ENCODE measurements at places on chromosomes 5 and 9.

- no peaks in the 10 kb centered on the region for H3K36me3 ChIP-seq
- H3K4me1 ChIP-seq = peaks cover 96% of the 10 kb centered on the region
- no peak overlapping the region for H3K4me3 ChIP-seq
- peak; percentile 41 for DNase-seq
- H3K27me3 ChIP-seq = no peaks in the 10 kb centered on the region
These were observed 145.5 kb downstream of the DCP2 start for GRCh38 chr5:113122053-113122452.

DNA sequence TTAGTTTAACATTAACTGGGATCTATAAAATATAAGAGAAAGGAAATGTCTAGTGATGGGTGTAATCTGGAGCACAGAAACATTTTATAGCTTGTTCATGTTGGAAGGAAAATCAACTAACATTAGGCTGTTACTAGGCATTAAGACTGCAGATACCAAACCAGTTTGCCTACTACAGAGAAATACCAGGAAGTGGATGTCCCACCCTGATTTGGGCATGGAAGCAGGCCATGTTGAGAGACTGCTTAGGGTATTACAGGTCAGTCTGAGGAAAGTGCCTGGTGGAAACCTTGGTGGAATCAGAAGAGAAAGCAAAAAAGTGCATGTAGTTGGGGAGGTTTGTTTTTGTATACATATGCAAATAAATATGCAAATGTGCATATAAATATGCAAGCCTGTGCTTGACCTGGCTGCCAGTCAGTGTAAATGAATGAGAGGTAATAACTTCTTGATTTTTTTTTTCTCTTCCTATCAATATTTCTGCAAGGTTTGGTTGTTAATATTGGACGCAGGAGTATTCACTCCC, 9.6 kb upstream of the CCDC112 start:
- H3K4me1 ChIP-seq = no peaks in the 10 kb centered on the region
- DNase-seq = no peak
- H3K36me3 ChIP-seq = no peaks in the 10 kb centered on the region
- H3K27me3 ChIP-seq = no peaks in the 10 kb centered on the region

DNA sequence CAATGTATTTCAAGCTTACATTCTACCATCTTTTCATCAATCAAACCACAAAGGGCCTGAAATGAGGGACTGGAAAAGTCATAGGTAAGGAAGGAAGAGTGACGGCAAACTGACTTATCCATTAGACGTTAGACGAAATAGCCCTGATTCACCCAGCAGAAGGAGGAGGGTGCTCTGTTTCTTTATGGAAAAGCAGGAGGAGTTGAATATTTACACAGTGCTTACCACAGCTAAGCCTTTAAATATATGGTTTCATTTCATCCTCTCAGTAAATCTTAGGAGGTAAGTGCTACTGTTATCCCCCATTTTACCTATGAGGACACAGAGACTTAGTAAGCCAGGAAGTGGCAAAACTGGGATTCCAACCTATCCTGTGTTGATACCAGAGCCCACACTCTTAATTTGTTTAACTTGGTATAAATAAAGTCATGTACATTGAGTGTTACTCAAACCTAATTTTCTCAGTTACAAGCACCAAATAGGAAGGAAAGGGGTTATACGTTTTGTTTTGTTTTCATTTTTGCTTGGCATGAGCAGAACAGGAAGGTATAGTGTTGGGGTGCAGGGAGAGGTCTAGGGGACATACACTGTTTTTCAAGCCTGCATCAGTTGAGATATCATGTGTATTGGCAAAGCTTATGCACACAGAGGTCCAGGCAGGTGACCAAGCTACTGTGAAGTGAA, 98.1 kb upstream of the IFNK start:
- no peak for DNase-seq
- H3K4me3 ChIP-seq = no peak overlapping the region
- peaks cover 19% of the 10 kb centered on the region for H3K4me1 ChIP-seq
- no peaks in the 10 kb centered on the region for H3K27me3 ChIP-seq
- H3K27ac ChIP-seq = no peak overlapping the region

DNA sequence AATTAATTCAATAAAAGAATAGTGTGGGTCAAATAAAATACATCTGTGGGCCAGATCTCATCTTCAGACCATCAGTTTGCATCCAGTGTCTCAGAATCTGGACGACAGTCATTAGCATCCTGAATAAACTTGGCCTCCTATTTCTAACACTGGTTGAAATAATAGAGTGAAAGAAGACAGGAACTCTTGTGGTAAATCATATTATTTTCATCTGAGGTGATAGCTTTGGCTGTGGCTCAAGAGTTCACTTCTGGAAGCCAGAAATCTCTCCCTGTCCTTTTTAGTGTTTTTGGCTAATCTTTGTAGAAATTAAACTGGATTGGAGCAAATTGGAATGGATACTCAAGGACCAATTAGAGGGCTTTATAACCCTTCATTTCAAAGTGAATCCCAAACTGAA, 63.4 kb upstream of the HMHB1 start:
- no peak overlapping the region for H3K27ac ChIP-seq
- H3K27me3 ChIP-seq = no peaks in the 10 kb centered on the region
- no peaks in the 10 kb centered on the region for H3K36me3 ChIP-seq
- no peak for DNase-seq
- H3K4me3 ChIP-seq = no peak overlapping the region

DNA sequence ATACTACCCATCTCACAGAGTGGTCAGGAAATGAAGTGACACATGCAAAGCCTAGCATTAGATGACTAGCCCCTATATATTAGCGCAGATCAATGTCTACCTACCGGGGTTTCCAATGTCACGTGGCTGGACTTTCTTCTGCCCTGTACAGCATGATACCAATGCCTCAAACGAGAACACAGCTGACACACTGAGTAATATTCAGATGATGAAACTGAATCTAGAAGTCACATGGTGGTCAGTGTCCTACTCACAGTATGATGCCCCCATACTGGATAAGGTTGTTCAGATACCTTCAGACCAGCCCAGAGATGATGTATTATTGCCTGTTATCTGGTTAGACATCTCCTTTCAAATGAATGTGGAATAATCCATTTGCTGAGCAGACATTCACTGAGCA, 71.1 kb upstream of the FRRS1L start:
- no peak overlapping the region for H3K27ac ChIP-seq
- no peak overlapping the region for H3K4me3 ChIP-seq
- peaks cover 3% of the 10 kb centered on the region for H3K4me1 ChIP-seq
- peaks cover 10% of the 10 kb centered on the region for H3K27me3 ChIP-seq

- no peak for DNase-seq
- H3K27ac ChIP-seq = no peak overlapping the region
- no peak overlapping the region for H3K4me3 ChIP-seq
- H3K4me1 ChIP-seq = peaks cover 8% of the 10 kb centered on the region
- H3K36me3 ChIP-seq = no peaks in the 10 kb centered on the region
These were observed 52.3 kb downstream of the WDR36 start for GRCh38 chr5:111144352-111144930.

GRCh38 chr9:14650596-14650995, 42.6 kb downstream of the ZDHHC21 start:
- DNase-seq = no peak
- H3K36me3 ChIP-seq = peaks cover 20% of the 10 kb centered on the region
- no peak overlapping the region for H3K27ac ChIP-seq
- no peaks in the 10 kb centered on the region for H3K27me3 ChIP-seq
- H3K4me1 ChIP-seq = no peaks in the 10 kb centered on the region
- H3K4me3 ChIP-seq = no peak overlapping the region

- no peak for DNase-seq
- no peaks in the 10 kb centered on the region for H3K27me3 ChIP-seq
- H3K4me3 ChIP-seq = no peak overlapping the region
- no peaks in the 10 kb centered on the region for H3K4me1 ChIP-seq
These were observed 194.4 kb upstream of the SLC27A6 start for GRCh38 chr5:128770907-128771306.

DNA sequence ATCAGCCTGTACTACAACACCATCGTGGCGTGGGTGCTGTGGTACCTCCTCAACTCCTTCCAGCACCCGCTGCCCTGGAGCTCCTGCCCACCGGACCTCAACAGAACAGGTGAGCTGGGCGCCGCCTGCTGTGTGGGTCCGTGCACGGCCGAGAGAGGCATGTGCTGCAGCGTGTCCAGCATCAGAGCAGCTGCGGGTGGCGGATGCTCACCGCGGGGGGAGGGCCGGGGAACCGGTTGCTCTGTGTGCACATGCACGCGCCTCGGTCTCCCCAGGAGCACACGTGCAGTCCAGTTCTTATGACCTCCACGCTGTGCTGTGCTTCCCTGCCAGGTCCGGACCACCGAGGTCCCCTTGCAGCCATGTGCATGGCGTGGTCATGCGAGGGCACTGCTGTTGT, 7.6 kb downstream of the SLC6A18 start:
- H3K36me3 ChIP-seq = no peaks in the 10 kb centered on the region
- H3K27me3 ChIP-seq = peaks cover 63% of the 10 kb centered on the region
- no peak overlapping the region for H3K27ac ChIP-seq
- no peak for DNase-seq
- no peaks in the 10 kb centered on the region for H3K4me1 ChIP-seq

DNA sequence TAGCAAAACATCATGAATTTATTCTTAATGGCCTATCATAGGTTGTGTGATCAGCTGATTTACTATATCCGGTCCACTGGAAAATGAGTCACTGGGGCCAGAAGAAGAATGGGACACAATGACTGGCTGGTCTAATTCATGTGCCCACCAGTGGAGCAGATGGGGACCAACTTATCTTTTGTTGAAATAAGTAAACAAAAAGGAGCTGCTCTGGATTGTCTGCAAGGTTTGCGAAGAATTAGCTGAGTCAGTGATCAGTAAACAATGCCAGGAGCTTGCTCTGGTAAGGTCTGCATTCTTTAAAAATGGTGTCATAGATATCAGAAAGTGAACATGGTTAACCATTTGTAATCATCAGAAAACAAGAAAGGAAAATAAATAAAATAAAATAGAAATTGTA, 128.0 kb downstream of the RASEF start:
- H3K27me3 ChIP-seq = no peaks in the 10 kb centered on the region
- no peaks in the 10 kb centered on the region for H3K4me1 ChIP-seq
- DNase-seq = no peak
- no peaks in the 10 kb centered on the region for H3K36me3 ChIP-seq
- no peak overlapping the region for H3K4me3 ChIP-seq

- peaks cover 100% of the 10 kb centered on the region for H3K27me3 ChIP-seq
- peak; percentile 26 for DNase-seq
- H3K4me1 ChIP-seq = peaks cover 36% of the 10 kb centered on the region
- H3K27ac ChIP-seq = peak overlapping the region; percentile 94
- H3K36me3 ChIP-seq = no peaks in the 10 kb centered on the region
These were observed 88.8 kb downstream of the ANXA2R start for GRCh38 chr5:42951293-42951840.

DNA sequence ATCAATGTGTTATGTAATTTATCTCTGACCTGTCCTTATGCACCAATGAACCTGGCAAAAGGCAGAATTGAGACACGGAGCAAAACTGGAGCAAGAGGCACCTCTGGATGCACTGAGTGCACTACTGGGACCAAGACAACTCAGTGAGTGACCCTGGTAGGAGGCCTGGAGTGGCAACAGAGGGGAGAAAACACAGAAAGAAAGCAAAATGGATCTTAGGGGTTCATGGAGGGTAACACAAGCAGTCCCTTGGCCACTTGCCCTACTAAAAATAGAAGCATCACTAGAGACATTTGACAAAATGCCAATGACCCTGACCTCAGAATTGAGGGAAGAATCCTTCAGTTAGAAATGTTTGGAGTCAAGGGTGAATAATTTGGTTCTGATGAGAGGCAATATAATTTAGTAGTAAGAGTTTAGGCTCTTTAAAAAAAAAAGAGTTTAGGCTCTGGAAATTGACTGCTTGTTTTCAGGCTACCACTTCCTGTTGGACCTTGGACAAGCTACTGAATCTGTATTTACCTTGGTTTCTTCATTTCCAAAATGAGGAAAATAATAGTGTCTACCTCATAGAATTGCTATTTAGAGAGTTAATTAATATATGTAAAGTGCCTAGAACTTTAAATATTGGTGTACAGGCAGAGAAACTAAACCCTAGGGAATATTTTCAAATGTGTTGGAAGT, 234.9 kb upstream of the TARS1 start:
- peaks cover 17% of the 10 kb centered on the region for H3K4me1 ChIP-seq
- H3K36me3 ChIP-seq = no peaks in the 10 kb centered on the region
- no peaks in the 10 kb centered on the region for H3K27me3 ChIP-seq
- peak overlapping the region; percentile 57 for H3K27ac ChIP-seq

DNA sequence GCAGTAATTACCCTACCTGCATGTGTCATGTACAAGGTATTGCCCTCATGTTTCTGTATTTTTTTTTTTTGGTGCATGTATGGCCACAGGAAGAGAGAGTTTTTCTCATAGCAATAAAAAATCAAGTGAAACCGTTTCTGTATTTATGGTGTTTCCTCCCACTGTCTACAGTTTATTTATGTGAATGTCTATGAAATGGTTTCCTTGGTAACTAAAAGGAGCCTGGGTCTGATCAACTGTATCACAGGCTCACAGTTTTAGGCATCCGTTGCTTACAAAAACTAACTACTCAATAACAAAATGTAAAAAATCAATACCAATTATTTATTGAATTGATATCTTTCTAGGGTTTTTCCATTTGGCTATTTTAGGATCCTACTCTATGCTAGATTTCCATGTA, 464.4 kb downstream of the TAF11L14 start:
- H3K4me1 ChIP-seq = no peaks in the 10 kb centered on the region
- H3K4me3 ChIP-seq = no peak overlapping the region
- no peaks in the 10 kb centered on the region for H3K27me3 ChIP-seq

GRCh38 chr9:23850690-23851629, 24.9 kb upstream of the ELAVL2 start:
- H3K27me3 ChIP-seq = peaks cover 91% of the 10 kb centered on the region
- H3K4me3 ChIP-seq = peak overlapping the region; percentile 62
- H3K27ac ChIP-seq = no peak overlapping the region
- no peaks in the 10 kb centered on the region for H3K36me3 ChIP-seq

DNA sequence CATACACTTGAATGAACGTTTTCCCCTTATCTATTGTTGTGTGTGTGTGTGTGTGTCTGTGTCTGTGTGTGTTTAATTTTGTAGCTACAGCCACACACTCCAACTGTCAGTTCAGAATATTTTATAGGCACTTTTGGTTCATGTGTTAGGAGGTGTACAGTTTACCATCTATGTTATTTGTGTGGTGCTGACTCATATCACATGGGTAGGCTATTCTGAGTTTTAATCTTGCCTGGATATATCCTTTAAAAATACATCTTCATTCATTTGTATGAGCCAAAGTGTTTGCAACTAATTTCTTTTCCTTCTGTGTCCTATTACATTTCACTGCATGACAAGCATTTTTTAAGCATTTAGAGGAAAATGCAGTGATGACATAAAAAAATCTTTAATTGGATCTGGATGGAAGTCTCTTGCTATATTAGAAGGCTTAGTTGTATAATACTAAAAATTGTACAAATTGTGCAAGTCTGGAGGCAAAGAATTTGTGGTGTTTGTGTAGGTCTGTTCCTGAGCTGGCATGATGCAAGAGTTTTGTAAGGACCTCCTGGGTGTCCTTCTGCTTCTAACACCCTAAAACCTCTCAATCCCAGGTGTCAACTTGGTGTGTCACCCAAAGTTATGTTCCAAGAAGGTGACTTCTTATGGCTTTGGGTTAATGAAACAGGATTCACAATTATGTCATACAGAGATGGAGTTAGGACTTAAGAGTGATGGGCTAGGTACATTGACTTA, 52.4 kb upstream of the HMHB1 start:
- H3K4me3 ChIP-seq = no peak overlapping the region
- DNase-seq = no peak
- H3K36me3 ChIP-seq = no peaks in the 10 kb centered on the region

All from left ventricle myocardium inferior (tissue), 1 donor.